Thoracic aorta endothelial cell (primary cell): ENCODE measurements at places on chromosomes 2 and 18. TPM values are rescaled to one million over a fixed set of nuclear protein-coding genes. Genes with fewer than 3 reads are reported as not detected.

The HMSD gene
- 0.14 and 0.27 TPM in 2 replicates for total RNA-seq

The CTAGE1 gene
- not detected in 2 replicates for total RNA-seq

The ZNF892 gene
- 6.2 and 6.4 TPM in 2 replicates for total RNA-seq

The PARD3B gene
- 18.4 and 19.0 TPM in 2 replicates for total RNA-seq

The DSG1 gene
- not detected in 2 replicates for total RNA-seq

The ABCB11 gene
- 0.50 and 0.53 TPM in 2 replicates for total RNA-seq
